ENCODE measurements at places on chromosomes 13 and 19.

DNA sequence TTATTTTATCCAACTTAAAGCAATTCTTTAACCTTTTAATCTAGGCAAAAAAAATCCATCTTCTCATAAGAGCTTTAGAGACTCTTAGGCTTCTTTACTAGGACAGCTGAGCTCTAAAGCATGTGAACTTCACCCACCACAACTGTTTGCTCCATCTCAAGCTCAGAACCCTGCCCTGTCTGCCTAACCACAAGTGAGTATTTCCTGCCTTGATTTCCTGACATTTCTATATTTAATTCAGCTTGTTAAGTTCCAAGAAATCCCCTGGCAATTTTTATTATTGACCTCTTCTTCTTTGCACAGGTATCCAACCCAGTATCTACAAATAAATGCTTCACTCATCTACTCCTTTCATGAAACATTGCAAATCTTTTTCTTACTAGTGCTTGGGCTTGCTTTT is 21.1 kb upstream of the CEACAM21 start:
- peak; percentile 74 for DNase-seq

GRCh38 chr13:114173745-114174144 is 5.3 kb upstream of the CFAP97D2 start:
- no peak for DNase-seq

- DNase-seq: no peak
These were observed 3.0 kb downstream of the URI1 start for GRCh38 chr19:29945017-29945416.

- no peak for DNase-seq
These were observed 2193.1 kb downstream of the PCDH9 start for GRCh38 chr13:65036999-65037398.

- peak; percentile 87 for DNase-seq
These were observed 12.1 kb upstream of the HAS1 start for GRCh38 chr19:51735759-51736449.
